ENCODE measurements at places on chromosomes 6 and 20. TPM values are rescaled to one million over a fixed set of nuclear protein-coding genes. Genes with fewer than 3 reads are reported as not detected.

DNA sequence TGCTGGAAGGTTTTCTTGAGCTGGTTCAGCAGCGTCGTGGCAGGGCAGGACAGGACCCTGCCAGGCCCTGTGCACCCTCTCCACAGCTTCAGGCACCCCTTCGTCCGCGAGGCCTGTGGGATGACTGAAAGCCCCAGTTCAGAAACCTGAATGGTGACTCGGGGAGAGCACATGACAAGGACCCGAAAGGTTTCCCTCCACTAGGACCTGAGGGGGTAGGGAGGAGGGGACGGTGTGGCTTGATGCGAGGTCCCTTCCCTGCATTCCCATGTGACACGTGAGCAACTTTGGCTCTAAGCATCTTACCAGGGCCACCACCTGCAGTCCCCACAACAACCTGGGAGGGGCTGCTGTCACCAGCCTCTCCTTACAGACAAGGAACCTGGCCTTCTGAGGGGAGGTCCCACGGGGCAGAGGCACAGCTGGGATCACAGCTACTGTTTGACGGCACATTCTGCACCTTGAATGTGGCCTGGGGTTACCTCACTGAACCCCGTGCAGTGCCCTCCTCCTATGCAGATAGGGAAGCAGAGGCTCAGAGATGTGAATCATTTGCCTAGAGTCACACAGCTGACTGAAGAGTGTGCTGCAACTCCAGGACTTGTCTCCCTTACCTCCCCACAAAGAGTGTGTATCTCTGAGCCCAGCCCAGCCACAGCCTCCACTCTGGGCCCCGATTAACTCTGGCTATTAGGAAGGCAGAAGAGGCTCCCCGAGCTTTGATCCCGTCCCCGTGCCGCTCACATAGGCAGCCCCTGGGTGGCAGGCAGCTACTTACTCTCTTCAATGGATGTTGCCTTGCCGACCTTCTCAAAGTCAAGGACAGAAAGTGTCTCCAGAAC lies 84.6 kb downstream of the PTPN1 start:
- DNase-seq = no peak

ASF1A gene
- 40.4 TPM for total RNA-seq

ADTRP gene
- 1.6 TPM for total RNA-seq

OPN5 gene
- not detected for total RNA-seq

STX11 gene
- total RNA-seq = under 0.01 TPM

DNA sequence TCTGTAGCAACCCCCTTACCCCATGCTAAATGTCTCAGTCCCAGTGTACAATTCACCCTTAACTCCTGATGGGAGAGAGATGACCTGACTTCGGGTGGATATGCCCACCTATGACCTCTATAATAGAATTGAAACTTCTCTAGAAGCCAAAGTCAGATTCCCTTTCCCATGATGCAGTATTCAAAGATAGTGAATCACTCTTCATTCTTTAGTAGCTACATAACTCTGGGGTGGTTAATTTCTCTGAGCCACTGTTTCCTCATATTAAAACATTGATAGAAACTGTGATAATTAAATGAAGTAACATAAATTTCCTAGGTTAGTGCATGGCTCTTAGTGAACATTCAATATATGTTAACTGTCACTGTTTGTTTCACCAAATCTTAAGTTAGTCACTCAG lies 500.4 kb downstream of the COL12A1 start:
- no peak for DNase-seq

CHRNA4 gene
- total RNA-seq = 6.9 TPM

LGSN gene
- 0.82 TPM for total RNA-seq

DNA sequence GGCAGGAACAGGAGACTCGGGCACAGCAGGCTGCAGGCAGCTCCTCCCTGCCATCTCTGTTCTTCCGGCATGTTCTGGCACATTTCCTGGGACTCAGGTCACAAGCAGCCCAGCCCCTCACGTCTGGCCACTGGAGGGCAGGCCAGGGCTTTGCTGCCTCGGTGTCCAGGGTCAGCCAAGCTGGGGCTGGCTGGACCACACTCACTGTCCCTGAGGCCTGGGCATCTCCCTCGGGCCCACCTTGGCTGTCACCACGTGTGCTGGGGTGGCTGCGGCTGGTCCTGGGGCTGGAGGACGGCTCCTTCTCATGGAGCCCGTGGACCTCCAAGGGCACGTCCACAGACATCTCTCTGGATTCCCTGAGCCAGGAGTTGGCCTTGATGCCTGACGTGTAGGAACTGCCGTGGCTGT lies 18.5 kb downstream of the FRMD1 start:
- DNase-seq = peak; percentile 64

GRCh38 chr6:6714118-6714897 lies 125.8 kb downstream of the LY86 start:
- no peak for DNase-seq

DNA sequence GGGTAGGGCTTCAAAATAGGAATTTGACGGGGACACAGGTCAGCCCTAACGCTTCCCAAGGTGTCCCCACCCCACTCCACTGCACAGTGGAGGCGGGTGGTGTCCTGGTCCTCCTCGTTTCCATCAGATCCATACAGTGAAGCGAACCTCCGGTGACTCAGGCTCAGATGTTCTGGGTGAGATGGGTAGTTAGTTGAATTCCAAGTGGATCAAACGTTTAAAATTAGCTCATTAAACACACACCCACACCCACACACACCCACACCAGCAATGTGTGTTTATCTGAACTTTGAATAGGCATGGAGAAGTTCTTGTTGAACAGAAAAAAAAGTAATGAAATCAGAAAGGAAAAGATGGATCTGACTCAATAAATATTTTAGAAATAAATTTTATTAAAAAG lies 58.9 kb downstream of the CDH4 start:
- no peak for DNase-seq

- DNase-seq = no peak
Observed at GRCh38 chr6:1499777-1500176, 109.9 kb upstream of the FOXC1 start.

DNA sequence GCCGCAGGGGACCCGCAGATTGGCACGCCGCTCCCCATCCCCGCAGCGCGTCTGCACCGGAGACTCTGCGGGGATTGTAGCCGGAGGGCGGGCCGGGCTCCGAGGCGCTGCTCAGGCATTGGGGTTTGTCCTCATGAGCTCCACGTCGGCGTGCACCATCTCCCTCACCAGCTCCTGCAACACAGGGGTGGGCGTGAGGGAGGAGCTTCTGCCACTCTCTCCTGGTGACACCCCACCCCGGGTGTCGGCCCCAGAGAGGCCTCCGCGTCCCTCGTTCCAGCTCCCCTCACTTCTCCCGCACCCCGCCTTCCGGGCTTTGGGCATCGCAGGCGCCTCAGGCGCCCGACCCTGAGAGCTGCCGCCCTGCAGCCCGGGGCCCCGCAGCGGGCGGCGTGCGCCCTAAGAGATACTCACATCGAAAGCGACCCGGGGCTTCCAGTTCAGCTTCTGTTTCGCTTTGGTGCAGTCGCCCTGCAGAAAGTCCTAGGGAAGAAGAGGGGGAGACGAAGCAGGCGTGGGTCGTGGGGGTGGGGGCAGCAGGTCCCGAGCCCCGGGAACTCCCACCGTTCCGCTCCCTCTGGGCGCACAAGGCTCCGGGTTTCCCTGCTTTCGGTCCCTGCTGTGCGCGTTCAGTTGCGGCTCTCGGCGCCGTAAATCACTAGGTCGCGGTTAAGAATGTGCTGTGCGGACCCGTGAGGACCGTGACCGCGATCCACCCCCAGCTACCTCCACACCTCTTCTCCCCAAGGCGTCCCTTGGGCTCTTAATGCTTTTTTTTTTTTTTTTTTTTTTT lies 14.5 kb downstream of the FOXC1 start:
- DNase-seq = no peak

- no peak for DNase-seq
Observed at GRCh38 chr6:126176282-126176681, 163.6 kb upstream of the CENPW start.

KCNK17 gene
- total RNA-seq = 0.41 TPM

TUBB2B gene
- total RNA-seq = 5,262 TPM

HLA-G gene
- not detected for total RNA-seq

TENT5A gene
- 4.1 TPM for total RNA-seq

FANCE gene
- total RNA-seq = 14.3 TPM

DNA sequence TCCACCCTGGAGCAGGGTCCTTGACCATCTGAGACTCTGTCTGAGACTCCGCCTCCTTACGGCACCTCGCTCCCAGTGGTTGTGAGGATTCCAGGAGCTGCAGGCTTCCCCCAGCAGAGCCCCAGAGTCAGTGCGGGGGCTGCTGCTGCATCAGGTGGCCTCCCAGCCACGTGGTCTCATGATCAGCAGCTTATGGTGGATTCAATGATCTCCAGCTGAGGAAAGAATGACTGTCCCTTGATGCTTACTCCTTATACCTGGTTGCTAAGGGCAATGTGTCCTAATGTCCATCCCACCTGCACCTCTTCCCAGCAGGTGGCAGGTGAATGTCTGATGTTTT lies 40.0 kb downstream of the SLC22A1 start:
- DNase-seq = no peak

- DNase-seq = no peak
Observed at GRCh38 chr6:79872986-79873385, 74.4 kb downstream of the ELOVL4 start.

GRCh38 chr20:49913399-49914047 lies 1.8 kb downstream of the SPATA2 start:
- DNase-seq = no peak

- DNase-seq = no peak
Observed at GRCh38 chr6:95917034-95917433, 98.7 kb upstream of the FUT9 start.

- DNase-seq = no peak
Observed at GRCh38 chr6:27669624-27670301, 196.9 kb upstream of the ZNF184 start.

DNA sequence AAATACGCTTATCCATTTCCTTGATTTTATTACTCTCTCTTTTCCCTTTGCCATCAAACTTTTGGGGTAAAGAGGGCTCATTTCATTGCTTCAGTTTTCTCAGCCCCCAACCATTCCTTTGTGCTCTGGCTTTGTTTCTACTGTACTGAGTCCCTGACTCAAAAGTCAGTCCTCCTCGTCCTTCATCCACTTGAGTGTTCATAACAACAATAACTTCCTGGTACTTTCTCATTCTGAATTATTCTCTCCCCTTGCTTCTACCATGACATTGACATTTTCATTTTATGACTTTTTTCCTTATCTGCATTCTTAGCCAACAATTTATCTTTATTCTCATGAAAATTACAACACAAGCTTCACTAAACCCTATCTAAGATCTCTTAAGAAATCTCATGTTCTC lies 911 bp downstream of the ENPP3 start:
- no peak for DNase-seq

GRCh38 chr6:108801366-108801765 lies 46.9 kb upstream of the ARMC2 start:
- no peak for DNase-seq

DNA sequence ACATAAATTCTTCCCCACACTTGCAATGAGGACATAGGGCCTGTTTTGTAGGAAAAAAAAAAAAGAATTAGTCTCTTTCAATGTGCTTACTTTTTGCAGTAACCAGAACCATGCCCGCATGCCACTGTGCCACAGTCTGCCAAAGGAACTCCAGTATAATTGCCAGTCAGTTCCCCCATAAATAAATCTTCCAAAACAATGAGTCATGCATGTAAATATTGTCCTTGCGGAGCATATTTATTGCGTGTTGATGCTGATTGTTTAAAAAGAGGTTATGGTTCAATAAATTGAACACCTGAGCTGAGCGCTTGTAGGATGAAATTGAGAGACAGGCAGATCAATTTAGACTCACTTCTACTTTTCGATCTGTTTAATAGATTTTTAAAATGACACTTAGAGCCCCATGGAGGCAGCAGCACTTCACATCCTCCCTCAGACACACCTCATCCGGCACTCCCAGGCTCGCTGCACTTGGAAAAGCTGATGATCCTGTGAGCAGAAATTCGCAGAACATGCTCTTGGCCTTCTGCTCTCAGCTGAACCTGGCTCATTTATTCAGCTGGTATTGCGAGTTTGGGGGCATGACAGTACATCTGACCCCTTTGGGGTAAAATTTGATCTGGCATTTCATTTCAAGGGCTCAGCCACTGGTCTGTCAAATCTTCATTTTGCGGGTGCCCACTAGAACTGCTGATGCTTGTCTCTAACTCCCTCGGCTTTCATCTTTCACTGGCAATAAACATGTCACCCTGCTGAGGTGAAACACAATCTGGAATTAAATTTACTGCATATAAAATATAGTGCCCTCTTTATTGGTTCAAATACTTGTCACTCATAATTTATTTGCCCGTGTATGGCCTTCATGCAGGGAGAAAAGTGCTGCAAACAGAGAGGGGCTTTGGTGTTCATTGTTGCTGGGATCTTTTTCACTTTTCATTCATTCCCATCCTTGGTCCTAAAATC lies 371.1 kb upstream of the POU3F2 start:
- DNase-seq = no peak

DNA sequence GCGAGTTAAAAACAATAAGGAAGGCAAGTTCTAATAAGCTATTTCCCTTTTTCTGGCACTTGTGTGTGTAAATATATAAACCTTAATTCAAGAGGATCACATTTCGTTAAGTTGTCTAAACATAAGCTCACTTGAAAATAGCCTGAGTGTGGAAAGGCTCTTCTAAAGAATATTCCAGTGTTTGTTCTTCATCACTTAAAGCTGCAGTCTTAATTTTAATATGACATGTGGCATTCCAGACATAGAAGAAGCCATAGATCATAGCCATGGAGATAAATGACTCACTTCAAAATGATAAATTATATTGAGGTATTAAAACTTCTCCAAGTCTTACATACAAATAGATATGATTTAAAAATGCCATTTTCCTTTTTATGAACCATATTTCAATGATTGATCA lies 42.1 kb downstream of the IYD start:
- no peak for DNase-seq

VIP gene
- total RNA-seq = 4.1 TPM

GGTLC1 gene
- not detected for total RNA-seq

GRCh38 chr20:43691928-43692524 lies 25.1 kb downstream of the MYBL2 start:
- no peak for DNase-seq

GRCh38 chr6:164628302-164628931 lies 681.0 kb downstream of the C6orf118 start:
- no peak for DNase-seq

MCHR2 gene
- 12.6 TPM for total RNA-seq

DNA sequence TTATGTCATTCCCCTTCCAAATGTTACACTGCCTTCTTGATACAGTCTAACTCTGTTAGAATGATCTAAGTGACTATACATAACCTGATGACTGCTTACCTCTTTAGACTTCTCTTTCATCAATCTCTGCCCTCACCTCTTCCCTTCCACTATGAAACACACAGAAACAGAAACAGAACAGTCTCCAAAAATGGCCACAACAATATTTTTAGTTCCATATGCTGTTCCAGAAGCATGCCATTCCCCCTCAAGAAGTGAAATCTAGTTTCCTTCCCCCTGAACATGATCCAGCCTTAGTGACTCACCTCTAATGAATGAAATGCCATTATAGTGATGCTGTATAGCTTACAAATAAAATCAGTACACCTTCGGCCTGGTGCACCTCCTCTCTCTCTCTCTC lies 229.3 kb upstream of the TENT5A start:
- no peak for DNase-seq

PAX1 gene
- not detected for total RNA-seq

DNA sequence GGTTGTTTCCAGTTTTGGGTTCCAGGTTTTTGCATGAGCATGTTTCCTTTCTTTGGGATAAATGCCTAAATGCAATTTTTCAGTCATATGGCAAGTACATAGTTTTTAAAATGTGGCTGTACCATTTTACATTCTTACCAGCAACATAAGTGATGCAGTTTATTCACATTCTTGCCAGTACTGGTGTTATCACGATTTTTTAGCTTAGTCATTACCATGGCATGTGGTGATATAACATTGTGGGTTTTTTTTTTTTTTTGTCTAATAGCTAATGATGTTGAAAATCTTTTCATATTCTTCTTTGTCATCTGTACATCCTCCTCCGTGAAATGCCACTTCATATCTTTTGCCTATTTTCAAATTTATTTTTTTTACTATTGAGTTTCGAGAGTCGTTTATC lies 2.9 kb upstream of the TDRD6 start:
- DNase-seq = no peak
